ENCODE measurements at places on chromosomes 4 and X.
A peak's percentile ranks its signal among the peaks of the same experiment; 100 is the strongest.

- no peak overlapping the region for H3K4me3 ChIP-seq
- DNase-seq: no peak
- no peaks in the 10 kb centered on the region for H3K36me3 ChIP-seq
- no peak overlapping the region for H3K27ac ChIP-seq
Measured at GRCh38 chrX:43003939-43004338, 226.0 kb upstream of the PPP1R2C start.

- peak within 1 kb of the TSS; percentile 76 for H3K27ac ChIP-seq
- peak within 1 kb of the TSS; percentile 46 for H3K4me3 ChIP-seq
- no peaks in the 10 kb centered on the region for H3K27me3 ChIP-seq
- DNase-seq: no peak
Measured at GRCh38 chrX:154374313-154375155, at the start of gene FLNA. Gene FLNA (minus strand): TSS chrX:154374634. CDS start chrX:154371245, 3,389 bp downstream.

- no peak for DNase-seq
- H3K4me3 ChIP-seq: peak overlapping the region; percentile 81
- peaks cover 8% of the 10 kb centered on the region for H3K4me1 ChIP-seq
- H3K27ac ChIP-seq: peak overlapping the region; percentile 52
Measured at GRCh38 chr4:37827030-37827685, 672 bp downstream of the PGM2 start.

GRCh38 chr4:28890949-28891775, 1829.0 kb upstream of the PCDH7 start:
- no peak overlapping the region for H3K4me3 ChIP-seq
- H3K27ac ChIP-seq: no peak overlapping the region
- no peak for DNase-seq
- no peaks in the 10 kb centered on the region for H3K36me3 ChIP-seq

- H3K27ac ChIP-seq: no peak overlapping the region
- no peak for DNase-seq
- H3K36me3 ChIP-seq: no peaks in the 10 kb centered on the region
- H3K4me3 ChIP-seq: no peak overlapping the region
- no peaks in the 10 kb centered on the region for H3K27me3 ChIP-seq
Measured at GRCh38 chr4:114857831-114858230, 255.6 kb downstream of the NDST4 start.

DNA sequence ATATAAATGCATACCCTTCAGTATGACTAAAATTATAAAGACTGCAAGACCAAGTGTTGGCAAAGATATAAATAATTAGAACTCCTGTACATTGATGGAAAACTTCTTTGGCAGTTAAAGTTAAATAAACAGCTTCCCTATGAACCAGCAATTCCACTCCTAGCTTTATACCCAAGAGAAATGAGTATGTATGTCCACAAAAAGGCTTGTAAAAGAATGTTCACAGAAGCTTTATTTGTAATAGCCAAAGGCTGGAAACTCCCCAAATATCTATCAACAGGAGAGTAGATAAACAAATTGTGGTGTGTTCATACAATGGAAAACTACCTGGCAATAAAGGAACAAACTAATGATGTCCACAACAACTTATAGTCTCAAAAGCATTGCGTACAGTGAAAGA, 184.8 kb downstream of the AMELX start:
- no peaks in the 10 kb centered on the region for H3K36me3 ChIP-seq
- peaks cover 13% of the 10 kb centered on the region for H3K27me3 ChIP-seq
- H3K4me1 ChIP-seq: no peaks in the 10 kb centered on the region
- no peak for DNase-seq
- no peak overlapping the region for H3K4me3 ChIP-seq
- no peak overlapping the region for H3K27ac ChIP-seq

GRCh38 chrX:119288890-119289393, 52.9 kb downstream of the PGRMC1 start:
- no peaks in the 10 kb centered on the region for H3K4me1 ChIP-seq
- H3K36me3 ChIP-seq: no peaks in the 10 kb centered on the region
- DNase-seq: no peak
- no peaks in the 10 kb centered on the region for H3K27me3 ChIP-seq

- no peaks in the 10 kb centered on the region for H3K27me3 ChIP-seq
- DNase-seq: peak; percentile 67
- H3K4me1 ChIP-seq: peaks cover 5% of the 10 kb centered on the region
- no peak overlapping the region for H3K4me3 ChIP-seq
- H3K36me3 ChIP-seq: no peaks in the 10 kb centered on the region
Measured at GRCh38 chr4:67327245-67328017, 217.9 kb downstream of the CENPC start.

DNA sequence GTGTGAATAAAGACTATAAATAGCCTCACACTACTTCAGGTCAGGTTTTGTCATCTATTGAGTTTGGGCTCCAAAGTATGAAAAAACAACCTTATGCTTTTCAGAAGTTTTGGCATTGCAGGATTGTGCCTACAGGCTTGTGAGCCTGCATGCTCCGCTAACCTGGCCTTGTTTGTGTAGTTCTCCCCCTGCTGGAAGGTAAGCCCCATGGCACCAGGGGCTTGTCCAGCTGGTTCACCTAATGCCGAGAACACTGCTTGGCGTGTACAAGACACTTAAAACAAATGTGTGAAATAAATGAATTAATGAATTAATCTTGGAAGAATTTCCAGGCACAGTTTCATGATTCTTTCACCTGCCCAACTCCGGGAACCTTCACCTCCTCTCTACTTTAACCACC, 1.8 kb upstream of the HSD17B10 start:
- peaks cover 2% of the 10 kb centered on the region for H3K4me1 ChIP-seq
- H3K27me3 ChIP-seq: peaks cover 21% of the 10 kb centered on the region
- peak; percentile 83 for DNase-seq
- no peaks in the 10 kb centered on the region for H3K36me3 ChIP-seq
- H3K4me3 ChIP-seq: no peak overlapping the region
- H3K27ac ChIP-seq: no peak overlapping the region

- no peak overlapping the region for H3K4me3 ChIP-seq
- no peak overlapping the region for H3K27ac ChIP-seq
- H3K4me1 ChIP-seq: no peaks in the 10 kb centered on the region
Measured at GRCh38 chrX:21986596-21986995, 45.5 kb upstream of the PHEX start.

DNA sequence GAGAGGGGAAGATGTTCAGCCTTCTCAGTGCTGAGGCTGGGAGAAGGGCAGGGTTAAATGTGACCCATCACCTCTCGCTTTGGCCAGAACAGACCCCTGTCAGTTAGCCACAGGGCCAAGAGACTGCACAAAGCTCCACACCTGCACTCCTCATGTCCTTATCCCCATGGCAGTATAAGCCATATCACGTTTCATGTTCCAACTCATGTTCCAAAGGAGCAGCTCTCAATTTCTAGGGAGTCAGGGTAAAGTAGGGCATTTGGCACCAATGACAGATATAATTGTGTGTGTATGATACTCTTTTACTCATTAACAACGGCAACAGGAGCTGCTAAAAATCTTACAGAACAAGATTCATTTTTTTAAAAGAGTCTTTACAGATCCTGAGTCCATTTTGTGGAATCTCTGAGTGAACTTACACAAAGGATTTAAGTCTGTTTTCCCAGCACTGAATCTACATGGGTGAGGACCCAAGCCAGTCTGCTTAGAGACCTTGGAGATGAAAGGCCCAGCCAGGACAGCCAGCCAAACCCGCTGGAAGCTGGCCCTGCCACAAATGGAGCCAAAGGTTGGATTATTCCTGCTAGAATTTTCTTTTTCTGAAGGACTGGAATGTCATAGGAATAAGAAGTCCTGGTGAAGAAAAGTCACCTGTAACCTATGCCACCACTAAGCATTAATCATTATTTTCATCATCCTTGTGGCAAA, 129.1 kb upstream of the SMAD1 start:
- no peaks in the 10 kb centered on the region for H3K36me3 ChIP-seq
- H3K27ac ChIP-seq: no peak overlapping the region
- no peak for DNase-seq
- H3K4me3 ChIP-seq: no peak overlapping the region

DNA sequence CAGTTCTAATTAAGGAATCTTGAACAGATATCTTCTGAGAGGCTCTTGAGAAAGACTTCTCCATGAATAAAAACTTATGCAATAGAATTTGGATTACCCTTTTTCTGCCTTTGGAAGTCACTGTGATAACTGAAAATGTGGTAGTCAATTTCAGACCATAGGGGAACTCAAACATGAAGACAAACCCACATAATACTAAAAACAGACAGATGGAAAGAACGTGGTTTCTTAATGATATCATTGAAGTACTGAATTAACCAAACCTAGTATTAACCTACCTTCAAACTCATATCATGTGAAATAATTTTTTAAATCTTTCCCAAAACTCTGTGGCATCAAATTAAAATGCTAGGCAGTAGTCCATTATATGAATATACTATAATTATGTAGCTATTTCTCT, 153.5 kb downstream of the CAMK2D start:
- H3K27ac ChIP-seq: no peak overlapping the region
- DNase-seq: no peak
- H3K4me3 ChIP-seq: no peak overlapping the region
- no peaks in the 10 kb centered on the region for H3K27me3 ChIP-seq

All from A673 (cell line).